COR-L47 (cell line): ENCODE measurements at places on chromosomes 2 and 18.

DNA sequence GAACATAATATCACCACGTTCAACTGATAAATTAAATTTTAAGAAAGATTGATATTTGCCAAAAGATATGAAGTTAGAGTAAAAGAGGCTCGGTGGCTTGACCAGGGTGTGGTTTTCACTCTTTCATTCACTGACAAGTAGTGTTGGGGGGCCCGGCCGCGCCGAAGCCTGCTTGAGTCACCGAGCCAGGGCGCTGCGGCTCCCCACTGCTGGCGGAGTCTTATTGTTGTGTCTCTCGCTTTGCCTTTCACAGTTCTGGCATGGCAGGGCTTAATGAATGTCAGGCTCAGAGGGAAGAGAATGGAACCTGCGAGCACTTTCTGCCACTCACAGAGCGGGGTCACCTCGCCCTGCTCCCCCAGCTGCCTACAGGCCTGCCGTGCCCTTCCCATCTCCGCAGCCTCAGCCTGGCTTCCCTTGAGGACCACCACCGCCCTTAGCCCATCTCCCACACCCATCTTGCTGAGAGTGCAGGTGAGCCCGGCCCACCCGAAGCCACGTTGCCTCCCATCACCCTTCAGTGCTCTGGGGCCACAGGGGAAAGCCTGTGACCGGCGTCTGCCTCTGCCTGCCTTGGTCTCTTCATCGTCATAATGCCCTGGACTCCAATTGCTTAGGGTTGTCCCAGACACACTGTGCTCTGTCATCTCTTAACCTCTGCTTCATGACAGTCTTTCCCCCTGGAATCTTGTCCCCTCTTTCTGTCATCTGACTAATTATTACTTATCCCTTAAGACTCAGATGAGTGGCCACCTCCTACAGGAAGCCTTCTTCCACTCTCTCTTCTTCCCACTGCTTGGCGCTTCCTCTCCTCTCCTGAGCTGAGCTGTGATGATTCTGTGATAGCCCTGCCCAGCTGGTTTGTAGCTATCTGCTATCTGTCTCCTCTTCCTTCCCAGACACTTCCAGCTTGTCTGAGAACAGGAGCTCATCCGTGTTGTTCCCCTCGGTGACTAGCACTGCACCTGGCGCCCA, 142.5 kb downstream of the FAM210A start:
- no peak for DNase-seq

DNA sequence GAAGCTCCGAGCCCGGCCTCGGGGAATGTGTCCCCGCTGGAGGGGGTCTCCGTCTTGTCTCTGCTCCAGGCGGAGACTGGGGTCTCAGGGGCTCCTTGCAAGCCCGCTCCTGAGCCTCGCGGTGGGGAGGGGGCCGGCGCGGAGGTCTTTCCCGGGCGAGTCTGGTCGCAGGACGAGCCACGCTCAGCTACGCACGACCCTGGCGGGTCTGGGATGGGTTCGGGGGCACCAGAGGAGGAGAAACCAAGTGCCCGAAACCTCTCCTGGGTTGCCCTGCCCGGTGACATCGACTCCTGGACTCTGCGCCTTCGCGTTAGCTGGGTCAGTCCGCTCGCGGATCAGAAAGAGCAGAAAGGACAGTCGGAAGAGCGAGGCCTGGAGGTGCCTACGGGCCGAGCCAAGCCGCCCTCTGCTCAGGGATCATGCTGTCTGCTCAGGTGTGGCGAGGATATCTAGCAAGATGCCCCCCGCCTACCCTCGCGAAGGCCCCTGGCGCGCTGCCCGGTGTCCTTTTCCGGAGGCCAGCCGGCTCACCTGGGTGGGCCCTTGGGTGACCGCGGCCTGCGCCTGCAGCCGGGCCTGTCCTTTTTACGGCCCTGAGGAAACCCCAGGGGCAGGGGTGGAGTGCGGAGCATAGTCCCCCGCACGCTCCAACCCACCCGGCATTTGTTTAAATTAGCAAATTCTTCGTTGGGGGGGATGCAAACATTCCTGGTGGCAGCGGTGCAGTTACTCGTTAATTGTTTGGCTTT, 58.7 kb downstream of the SNORC start:
- DNase-seq = no peak

DNA sequence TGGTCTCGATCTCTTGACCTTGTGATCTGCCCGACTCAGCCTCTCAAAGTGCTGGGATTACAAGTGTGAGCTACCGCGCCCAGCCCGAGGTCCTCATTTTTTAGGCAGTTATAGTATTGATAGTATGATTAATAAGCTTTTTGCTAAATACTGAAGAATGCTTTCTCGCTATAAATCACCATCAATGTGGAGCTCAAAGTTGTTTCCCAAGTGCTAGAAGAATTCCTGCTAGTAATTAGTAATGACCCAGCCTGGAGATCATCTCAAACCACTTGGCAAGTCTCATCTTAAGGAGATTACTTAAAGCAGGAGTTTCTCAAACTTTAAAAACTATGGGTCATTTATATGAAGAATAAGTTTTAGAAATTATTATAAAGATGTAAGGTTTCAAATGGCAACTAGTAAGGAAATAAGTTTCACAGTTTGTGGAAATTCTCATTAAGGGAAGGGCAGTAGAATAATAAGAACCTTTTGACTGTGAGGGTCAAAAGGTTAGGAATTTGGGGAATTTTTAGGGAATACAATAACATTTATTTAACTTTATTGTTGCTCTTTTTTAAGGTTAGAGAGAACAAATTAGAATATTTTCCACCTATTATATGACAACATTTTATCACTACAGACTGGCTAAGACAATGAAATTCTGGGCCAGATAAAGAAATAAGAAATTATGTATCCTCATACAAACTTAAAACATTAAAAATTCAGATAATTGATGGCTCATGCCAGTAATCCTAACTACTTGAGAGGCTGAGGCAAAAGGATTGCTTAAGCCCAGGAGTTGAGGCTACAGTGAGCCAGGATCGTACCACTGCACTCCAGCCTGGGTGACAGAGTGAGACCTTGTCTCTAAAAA, 148.6 kb upstream of the MAP3K20 start:
- DNase-seq = no peak

DNA sequence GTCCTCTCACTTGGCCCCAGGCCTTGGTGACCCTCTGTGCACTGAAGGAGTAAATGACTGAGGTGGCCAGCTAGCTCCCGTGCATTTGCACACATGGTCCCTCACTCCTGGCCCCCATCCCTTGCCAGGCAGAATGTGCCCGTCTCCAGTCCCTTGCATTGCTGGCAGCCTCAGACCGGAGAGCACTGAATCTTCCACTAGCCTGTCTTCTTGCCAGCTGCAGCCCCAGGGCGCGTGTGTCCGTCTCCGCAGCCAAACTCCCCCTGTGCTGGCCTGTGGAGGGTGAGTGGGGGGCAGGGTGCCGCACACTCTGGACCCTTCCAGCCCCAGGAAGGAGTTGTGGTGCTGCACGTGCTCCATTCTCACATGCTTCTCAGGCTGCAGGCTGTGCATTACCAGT, 35.9 kb downstream of the INPP4A start:
- no peak for DNase-seq

DNA sequence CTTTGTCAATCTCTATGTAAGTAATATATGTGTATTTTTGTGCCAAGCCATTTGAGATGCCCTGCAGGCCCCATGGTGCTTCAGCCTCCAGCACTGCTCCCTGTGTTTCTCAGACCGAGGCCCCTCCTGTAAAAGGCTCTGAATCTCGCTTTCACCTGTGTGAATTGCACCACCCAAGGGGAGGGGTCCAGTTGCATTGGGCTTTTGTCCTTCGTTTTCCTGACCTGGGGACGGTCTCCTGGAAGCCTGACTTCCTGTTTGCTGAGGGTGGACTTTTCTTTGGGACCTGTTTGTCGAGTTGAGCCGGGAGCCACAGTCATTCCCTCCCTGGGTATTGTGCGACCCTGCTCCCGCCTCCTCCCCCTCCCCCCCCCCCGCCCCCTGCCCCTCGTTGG, 48.9 kb downstream of the AGAP1 start:
- peak; percentile 3 for DNase-seq
